ENCODE measurements at places on chromosomes 7 and 10.

GRCh38 chr7:19489162-19489820 lies 219.5 kb downstream of the POLR1F start:
- no peak for DNase-seq

GRCh38 chr7:73718438-73718881 lies 1.0 kb downstream of the STX1A start:
- no peak for DNase-seq

DNA sequence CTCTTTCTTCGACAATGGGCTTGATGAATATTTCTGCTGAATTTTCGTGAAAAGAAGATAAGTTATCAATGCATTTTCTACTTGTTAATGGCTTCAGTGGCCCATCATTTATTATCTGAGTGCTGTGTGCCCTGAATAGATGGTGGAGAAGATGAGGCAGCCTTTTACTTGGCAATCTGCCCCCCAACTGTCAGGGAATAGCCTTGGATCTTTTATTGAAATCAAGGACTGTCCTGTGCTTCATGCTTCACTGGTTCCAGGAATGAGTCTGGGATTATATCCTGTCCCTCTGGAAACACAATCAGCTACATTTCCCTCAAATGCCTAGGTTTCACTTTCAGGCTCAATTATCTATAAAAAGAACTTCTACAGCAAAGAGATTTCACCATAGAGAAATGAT lies 75.9 kb upstream of the NXPH1 start:
- DNase-seq, result no peak

GRCh38 chr7:133822001-133822641 lies 305.0 kb upstream of the LRGUK start:
- no peak for DNase-seq

DNA sequence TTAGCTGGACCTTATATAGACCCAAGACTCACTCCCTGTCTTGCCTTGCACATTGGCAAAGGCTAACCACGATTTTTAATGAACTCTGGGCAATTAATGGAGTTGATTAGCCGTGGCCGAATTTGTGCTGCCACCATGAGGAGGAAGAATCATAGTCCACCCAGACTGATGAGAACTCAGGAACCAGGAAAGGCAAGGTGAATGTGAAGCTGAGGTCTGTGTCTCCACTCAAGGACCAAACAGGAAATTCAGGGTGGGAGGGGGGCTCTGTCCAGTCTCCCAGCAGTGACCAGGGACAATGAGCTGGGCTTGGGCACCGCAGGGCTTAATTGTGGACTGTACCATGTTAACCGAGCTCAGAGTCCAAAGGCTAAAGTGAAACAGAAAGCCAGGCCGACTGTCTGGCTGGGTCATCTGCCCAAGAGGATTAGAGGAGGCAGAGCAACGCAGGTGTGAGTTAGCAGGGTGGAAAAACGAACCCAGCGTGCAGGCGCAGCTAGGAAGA lies 127.0 kb upstream of the JCAD start:
- DNase-seq, result no peak

- DNase-seq, result no peak
Observed at GRCh38 chr10:129809841-129810240, 154.2 kb downstream of the EBF3 start.

GRCh38 chr10:73588656-73589055 lies 2.5 kb downstream of the USP54 start:
- no peak for DNase-seq

DNA sequence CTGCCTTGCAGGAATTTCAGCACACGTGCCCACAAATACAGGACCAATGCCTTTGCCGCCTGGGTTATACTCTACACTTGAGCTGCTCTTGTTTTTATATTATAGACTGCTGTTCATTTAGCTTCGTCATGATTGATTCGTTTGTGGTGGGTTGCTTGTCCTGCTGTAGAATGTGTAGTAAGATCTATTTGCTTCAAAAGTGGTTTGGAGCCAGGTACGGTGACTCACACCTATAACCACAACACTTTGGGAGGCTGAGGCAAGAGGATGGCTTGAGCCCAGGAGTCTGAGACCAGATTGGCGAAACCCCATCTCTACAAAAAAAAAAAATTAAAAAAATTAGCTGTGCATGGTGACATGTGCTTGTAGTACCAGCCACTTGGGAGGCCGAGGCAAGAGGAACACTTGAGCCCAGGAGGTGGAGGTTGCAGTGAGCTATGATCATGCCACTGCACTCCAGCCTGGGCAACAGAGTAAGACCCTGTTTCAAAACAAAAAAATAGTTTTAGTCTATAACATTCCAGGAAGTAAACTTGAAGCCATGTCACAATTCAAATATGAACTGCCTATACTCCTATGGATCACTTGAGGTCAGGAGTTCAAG lies 9.0 kb upstream of the RHBDD2 start:
- DNase-seq, result no peak

Data from K562 (cell line).